ENCODE measurements at places on chromosomes 1 and 21. TPM values are rescaled to one million over a fixed set of nuclear protein-coding genes. Genes with fewer than 3 reads are reported as not detected.

Gene CD34
- total RNA-seq, result 25.4 TPM

GRCh38 chr1:116375887-116376728 is 3.1 kb downstream of the ATP1A1 start:
- DNase-seq, result peak; percentile 86
- H3K4me1 ChIP-seq, result peaks cover 49% of the 10 kb centered on the region
- peak overlapping the region; percentile 99 for H3K27ac ChIP-seq
- H3K36me3 ChIP-seq, result no peaks in the 10 kb centered on the region
- H3K27me3 ChIP-seq, result no peaks in the 10 kb centered on the region

DNA sequence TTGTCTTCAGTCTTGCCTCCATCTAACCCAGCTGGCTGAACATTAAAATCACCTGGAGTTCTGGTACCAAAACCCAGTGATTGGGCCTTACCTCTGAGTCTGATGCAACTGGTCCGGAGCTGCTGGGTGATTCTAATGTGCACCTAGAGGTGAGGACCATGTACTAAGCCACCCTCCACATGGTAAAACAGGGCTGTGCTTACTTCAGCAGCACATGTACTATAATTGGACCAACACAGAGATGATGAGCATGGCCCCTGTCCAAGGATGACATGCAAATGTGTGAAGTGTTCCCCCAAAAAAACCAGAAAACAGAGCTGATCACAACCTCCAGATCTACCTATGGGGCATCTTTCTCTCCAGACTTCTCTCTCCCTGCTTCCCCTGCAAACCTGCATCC is 37.0 kb downstream of the ELK4 start:
- peaks cover 6% of the 10 kb centered on the region for H3K4me1 ChIP-seq
- no peak for DNase-seq
- no peak overlapping the region for H3K4me3 ChIP-seq
- H3K27ac ChIP-seq, result no peak overlapping the region
- H3K36me3 ChIP-seq, result no peaks in the 10 kb centered on the region
- H3K27me3 ChIP-seq, result no peaks in the 10 kb centered on the region

GRCh38 chr1:151539321-151540020 is 638 bp upstream of the TUFT1 start:
- peaks cover 8% of the 10 kb centered on the region for H3K4me1 ChIP-seq
- no peak overlapping the region for H3K4me3 ChIP-seq
- peak; percentile 95 for DNase-seq
- H3K27ac ChIP-seq, result peak overlapping the region; percentile 93
- H3K27me3 ChIP-seq, result no peaks in the 10 kb centered on the region
- H3K36me3 ChIP-seq, result no peaks in the 10 kb centered on the region

GRCh38 chr1:18058981-18059605 is 48.5 kb upstream of the IGSF21 start:
- no peak overlapping the region for H3K27ac ChIP-seq
- no peaks in the 10 kb centered on the region for H3K4me1 ChIP-seq
- DNase-seq, result no peak
- H3K4me3 ChIP-seq, result no peak overlapping the region
